Bronchial epithelial cell (primary cell): ENCODE measurements at places on chromosomes 2 and 18. TPM values are rescaled to one million over a fixed set of nuclear protein-coding genes. Genes with fewer than 3 reads are reported as not detected.
A peak's percentile ranks its signal among the peaks of the same experiment; 100 is the strongest.

QPCT gene
- 6.1 and 7.6 TPM in 2 replicates for total RNA-seq

CNTNAP5 gene
- total RNA-seq, result not detected in 2 replicates

YPEL5 gene
- total RNA-seq, result 84.2 and 113 TPM in 2 replicates

SEH1L gene
- total RNA-seq, result 60.4 and 108 TPM in 2 replicates

PRSS56 gene
- total RNA-seq, result not detected in 2 replicates

DAPL1 gene
- 1.0 TPM in 1 of 2 replicates, not detected in the other for total RNA-seq

DNA sequence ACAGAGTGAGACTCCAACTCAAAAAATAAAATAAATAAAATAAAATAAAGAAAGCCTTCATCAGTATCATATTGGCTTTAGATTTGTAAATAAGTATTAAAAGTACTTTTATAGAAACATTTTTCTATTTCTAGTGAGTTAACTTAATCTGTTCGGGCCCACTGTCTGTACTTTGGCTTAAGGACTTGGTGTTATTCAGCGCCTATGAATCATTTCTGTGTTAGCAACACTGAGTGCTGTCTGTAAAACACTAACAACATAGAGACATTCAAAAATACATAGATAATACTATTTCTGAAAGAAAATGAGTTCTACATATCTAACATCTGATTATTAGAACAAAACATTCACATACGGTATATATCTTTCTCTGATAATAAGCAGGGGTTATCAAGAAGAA, 221.5 kb upstream of the CDH19 start:
- DNase-seq, result no peak

DNA sequence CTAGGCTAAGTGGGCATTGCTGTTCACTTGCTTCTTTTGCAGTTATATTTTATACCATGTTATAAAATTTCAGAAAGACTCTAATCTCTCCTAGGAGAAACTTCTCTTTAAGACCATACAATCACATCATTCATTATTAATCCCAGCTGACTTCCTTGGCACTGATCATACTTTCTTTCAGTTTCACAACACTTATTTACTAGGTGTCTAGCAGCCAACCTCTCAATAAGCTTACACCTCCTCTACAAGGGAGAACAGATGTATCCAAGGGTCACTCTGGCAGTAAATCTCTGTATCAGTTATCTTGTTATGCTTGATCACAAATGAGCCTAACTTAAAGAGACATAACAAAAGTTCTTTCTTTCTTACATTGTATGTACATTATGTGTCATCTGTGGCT, 69.8 kb upstream of the EPB41L5 start:
- no peak for DNase-seq

DNA sequence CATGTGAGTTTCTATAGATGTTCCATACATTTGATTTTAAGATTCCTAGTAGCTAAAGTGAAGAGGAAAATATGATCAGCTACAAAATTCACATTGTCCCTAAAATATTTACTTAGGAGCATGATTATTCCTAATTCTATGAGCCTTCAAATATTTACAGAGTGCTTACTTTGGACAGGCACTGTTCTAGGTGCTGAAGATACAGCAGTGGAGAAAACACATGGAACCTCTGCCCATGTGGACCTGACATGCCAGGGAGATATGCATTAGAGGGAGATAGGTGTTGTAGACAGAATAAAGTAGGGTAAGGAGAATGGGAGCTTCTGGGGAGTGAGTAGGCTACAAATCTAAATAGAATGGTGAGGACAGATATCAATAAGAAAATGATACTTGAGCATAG, 62.6 kb upstream of the TACR1 start:
- no peak for DNase-seq

- DNase-seq, result no peak
These were observed 44.5 kb downstream of the MYOM1 start for GRCh38 chr18:3175195-3175758.

DNA sequence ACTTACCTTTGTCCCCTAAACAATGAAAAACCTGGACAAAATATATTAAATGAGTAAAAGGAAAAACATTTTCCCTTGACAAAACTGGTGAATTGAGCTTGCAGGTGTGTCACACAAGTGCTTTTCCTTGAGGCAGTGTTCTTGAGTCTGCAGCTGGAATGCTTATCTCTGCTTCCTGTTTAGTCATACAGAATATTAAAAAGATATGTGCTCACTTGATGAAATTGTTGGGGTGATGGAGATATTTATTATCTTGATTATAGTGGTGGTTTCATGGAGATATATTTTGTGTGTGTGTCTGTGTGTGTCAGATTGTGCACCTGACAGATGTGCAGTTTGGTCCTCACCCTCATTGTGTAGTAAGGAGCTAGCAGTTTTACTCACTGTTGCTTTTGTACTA, 3.3 kb downstream of the TAF1B start:
- DNase-seq, result peak; percentile 87

GRCh38 chr2:134137182-134137611, 116.7 kb upstream of the MGAT5 start:
- DNase-seq, result peak; percentile 95

- no peak for DNase-seq
These were observed 36.3 kb downstream of the ARHGEF33 start for GRCh38 chr2:38925982-38926381.

DNA sequence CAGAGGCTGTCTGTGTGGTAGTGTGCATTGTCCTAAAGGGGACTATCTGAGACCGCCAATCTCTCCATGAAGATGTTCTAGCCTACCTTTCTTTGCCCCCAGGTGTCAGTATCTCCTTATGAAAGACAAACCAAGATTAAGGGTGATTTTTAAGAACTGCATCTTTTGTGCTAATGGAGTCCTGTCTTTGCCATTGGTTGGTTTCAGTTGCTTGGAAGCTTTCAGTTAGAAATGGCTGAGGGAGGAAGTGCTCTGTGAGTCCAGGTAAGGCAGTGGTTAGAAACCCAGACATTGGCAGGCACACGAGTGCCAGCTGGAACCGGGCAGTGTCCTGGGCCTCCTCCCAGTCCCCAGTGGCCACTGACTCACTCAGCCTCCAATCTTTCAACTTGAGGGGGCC, 111.3 kb downstream of the DOCK10 start:
- no peak for DNase-seq

- DNase-seq, result no peak
These were observed 335.4 kb upstream of the VWC2L start for GRCh38 chr2:214075456-214075855.

- no peak for DNase-seq
These were observed 53.8 kb upstream of the TMEM87B start for GRCh38 chr2:112001136-112001715.

DNA sequence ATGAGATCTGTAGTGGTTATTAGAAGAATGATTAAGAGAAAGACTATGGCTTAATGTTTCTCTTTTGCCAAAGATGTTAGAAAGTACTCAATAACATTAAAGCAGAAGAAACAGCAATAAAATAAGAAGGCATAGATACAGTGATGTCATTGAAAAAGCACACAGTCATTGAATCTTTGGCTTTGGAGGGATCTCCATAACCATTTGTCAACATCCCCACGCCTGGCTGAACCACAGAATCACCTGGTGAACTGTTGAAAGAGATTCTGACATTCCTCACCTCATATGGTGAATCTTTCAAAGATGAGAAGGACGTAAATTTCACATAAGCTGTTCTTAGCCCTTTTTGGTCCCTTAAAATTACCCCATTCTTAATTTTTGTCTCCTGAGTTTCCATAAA, 324.6 kb upstream of the NRP2 start:
- no peak for DNase-seq

DNA sequence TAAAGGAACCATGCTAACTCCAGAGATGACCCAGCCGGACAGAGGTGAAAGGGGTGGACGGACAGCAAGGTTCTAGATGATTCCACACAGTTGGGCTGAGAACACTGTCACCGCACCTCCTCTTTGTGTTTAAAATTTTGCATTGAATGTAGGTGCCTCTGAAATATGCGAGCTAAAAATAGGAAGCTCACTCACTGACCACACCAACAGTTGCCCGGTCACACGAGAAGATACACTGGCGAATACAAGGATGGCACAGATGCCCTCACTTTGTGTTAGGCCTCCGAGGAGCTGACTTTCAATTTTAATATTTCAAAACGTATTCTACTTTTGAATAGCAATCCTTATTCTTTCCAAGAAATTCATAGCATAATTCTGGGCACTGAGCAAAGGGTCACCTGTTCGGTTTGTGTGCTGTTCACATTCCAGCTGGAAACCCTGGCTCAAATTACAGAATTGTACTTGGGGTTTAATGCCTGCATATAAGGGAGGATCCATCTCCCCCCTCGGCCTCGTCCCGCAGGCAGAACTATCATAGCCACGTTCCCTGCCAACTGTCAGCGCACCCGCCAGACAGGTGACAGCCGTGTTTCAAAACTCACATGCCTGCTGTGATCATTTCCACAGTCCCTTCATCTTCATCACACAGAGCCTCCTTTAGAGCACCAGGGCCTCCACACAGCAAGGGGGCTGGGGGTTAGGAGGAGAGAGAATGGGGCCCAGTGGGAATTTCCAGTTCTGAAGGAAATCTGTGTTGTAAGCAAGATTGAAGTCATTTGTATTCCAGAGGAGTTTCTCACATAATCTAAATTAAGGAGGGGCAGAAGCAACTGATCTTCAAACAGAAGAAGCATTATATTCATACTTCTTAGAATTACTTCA, 48.2 kb downstream of the ADI1 start:
- no peak for DNase-seq

GRCh38 chr2:44953499-44953883, 12.0 kb downstream of the SIX3 start:
- DNase-seq, result no peak

- DNase-seq, result no peak
These were observed 181.9 kb upstream of the DLGAP1 start for GRCh38 chr18:4636967-4637366.

DNA sequence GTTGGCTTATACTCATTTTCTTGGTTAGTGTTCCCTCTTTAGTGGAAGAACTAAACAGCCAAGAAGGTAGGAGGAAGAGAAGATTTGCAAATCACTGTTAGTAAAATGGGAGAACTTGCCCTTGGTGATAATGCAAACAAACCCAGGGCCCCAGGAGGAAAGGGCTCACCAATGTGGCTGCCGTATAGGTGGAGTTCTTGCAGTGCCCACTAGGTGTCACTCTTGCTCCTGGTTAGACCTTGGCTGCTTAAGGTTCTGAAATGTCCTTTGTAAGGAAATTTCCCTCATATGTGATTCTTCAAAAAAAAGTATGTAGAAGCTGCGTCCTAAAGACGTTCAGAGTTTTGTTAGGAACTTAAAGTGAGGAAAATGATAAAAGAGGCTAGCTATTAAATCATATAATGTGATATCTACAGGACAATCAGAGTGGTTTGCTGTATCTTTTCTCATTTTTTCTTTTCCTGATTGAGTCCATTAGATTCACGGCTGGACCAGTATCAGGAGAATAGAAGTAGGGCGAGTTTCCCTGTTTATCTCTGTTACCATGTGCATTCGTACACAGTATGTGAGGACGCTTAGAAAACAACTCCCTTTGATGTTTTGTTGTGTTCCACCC, 48.6 kb downstream of the RPIA start:
- peak; percentile 59 for DNase-seq
